RWPE1 (cell line): ENCODE measurements at places on chromosomes 6 and 20.

DNA sequence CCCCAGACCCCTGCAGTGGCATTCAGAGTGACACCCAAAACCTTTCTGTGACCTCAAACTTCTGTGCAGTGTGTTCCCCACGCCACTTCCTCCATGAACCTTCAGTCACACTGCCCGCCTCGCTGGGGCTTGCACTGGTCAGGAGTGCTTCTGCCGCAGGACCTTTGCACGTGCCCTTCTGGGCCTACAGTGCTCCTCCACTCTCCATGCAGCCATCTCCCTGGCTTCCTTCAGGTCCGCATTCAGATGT lies 27.1 kb downstream of the SYNJ2 start:
- no peak for DNase-seq

DNA sequence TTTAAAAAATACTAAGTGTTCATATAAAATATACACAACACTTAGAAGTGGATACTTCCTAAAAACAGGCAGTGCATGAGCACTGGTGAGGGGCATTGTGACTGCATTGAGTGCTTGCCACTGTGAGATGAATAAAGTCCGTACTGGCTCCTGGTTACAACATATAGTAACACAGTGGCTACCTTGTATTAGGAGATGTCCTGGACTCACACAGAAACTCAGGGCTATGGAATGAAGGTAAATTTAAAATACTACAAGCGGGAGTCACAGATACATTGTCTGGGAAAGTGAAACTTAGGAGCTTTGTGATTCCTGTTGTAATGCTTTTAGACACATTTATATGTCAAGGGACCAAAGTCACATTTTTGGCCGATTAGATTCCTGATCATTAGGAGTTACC lies 36.5 kb upstream of the HLA-G start:
- no peak for DNase-seq

DNA sequence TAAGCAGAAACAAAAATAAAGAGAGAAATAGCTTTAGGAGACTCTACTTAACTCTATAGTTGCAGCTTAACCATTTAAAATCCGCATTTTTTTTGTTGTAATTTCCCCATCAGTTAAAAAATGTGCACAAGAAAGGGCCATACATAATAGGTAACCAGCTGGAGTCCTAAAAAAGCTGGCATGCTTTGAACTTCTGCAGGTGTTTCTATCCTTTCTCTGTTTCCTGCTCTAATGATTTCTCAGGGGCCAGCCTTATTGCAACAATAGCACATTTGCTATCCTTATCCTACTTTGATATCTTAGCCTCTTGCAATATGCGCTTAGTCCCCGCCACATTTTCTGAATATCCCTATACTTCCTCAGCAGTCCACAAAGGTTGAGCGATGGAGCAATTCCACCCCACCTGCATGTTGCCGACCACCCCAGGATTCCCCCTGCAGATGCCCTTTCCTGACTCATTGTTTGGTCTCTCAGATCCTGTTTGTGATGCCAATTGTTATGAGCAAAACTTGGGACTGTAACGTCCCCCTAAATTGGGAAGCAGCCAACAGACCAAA lies 48.5 kb downstream of the TRIM27 start:
- no peak for DNase-seq

DNA sequence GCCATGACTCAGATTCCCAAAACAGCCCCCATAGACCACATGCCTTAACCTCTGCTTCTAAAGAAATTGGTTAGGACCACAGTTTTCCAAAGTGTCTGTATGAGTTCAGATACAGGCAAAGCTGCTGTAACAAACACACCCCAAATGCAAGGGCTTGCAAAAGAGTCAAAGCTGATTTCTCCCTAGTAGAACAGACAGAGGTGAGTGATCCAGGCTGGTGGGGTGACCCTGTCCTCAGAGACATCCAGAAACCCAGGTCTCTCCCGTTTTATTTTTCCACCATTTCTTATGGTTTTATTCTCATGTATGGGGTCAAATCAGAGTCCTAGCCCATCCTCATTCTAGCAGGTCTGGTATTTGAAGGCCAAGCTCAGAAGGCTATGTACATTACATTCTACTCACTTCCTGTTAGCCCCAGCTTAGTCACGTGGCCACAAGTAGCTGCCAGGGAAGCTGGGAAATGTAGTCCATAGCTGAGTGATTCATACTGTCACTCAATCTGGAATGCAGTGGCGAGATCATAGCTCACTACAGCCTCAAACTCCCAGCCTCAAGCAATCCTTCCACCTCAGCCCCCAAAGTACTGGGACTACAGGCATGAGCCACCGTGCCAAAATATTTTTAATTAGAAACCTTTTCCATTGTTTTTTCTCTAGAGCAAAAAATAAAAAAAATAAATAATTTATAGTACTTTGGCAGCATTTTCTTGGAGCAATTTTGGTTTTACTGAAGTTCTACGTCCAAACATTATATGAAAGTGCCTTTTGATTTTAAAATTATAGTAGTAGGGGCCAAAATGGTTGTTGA lies 175.2 kb downstream of the ZMYND8 start:
- peak; percentile 96 for DNase-seq

- no peak for DNase-seq
Measured at GRCh38 chr6:73017476-73017875, 207.8 kb downstream of the KHDC1L start.

DNA sequence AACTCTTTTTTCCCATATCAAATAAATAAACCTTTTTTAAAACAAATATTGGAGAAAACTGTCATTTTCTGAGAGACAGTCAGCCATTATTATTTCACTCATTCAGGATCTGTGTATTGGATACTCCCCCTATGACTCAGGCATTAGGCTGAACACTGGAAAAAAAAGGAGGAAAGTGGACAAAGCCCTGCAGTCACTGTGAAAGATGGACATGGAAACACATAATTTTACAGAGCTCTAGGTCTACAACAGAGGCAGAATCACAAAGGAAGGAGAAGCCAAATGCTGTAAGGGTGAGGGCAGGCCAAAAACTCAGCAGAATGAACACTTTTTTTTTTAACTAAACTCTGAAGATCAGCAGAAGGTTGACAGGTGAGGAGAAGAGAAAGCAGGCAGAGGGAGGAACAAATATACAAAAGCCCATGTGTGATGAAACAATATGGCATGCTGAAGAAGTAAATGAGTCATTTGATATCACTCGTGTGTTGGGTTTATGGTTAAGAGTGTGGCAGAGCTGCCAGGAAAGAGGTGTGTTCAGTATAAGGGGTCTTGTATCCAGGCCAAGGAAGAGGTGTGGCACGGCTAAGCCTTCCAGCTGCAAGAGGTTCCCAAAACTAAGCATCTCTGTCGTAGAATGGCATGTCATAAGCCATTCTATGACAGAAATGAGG lies 39.1 kb downstream of the EPB41L2 start:
- DNase-seq: peak; percentile 27

GRCh38 chr20:46708172-46708860 lies 1.1 kb upstream of the SLC2A10 start:
- no peak for DNase-seq

GRCh38 chr20:50070361-50070760 lies 42.6 kb downstream of the UBE2V1 start:
- no peak for DNase-seq

- DNase-seq: no peak
Measured at GRCh38 chr20:58959652-58960051, 21.4 kb upstream of the NELFCD start.

DNA sequence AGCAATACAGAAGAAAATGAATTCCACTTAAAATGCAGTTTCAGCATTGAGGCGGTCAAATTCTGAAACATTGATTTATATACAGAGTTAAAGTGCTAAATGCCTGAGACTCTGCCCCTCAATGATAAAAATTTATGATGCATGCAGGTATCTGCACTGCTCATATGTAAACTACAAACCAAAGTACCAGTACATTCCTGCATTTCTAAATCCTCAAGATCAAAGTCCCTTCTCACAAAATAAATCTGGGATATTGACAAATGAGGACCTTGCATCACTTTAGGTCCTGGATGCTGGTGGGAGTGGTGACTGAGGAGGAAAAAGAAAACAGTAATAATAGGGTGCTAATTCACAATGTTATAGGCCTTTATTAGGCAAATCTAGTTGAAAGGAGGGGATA lies 101.9 kb downstream of the FIG4 start:
- no peak for DNase-seq

GRCh38 chr6:116836606-116837342 lies 7.9 kb upstream of the GPRC6A start:
- no peak for DNase-seq

- no peak for DNase-seq
Measured at GRCh38 chr6:34052918-34053608, 92.8 kb downstream of the GRM4 start.

- peak; percentile 17 for DNase-seq
Measured at GRCh38 chr6:105753207-105753606, 332.9 kb upstream of the PRDM1 start.

DNA sequence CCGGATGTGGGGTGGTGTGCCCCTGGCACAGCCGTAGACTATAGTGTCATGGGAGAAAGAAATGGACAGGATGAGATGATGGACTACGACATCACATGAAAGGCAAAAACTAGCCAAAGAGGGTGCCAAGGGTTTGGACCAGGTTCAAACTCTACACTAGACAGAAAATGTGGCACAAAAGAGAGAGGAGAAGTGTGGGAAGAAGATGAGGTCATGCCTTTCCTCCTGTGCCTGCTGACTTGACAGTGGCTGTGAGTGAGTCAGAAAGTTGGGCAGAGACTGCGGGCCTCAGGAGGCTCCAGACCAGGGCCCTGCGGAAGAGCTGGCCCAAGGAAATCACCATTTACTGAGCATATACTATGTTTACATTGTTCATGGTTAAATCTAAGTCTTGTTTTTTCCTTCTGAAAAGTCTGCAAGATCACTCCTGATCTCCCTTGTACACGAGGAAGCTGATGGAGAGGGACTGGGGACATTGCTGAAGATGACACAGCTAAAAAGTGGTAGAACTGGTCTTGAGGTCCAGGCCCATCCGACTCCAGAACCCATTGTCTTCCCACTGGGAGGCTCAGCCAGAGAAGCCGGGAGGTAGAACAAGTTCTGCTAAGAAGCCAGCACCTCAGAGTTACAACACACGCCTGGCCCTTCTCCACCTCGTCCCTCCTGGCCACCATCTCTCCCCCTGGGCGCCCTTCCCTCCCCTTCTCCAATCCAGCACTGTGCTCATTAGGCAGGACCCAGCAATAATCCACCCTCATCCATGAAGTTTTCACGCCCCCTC lies 35.6 kb downstream of the CNKSR3 start:
- DNase-seq: peak; percentile 29

DNA sequence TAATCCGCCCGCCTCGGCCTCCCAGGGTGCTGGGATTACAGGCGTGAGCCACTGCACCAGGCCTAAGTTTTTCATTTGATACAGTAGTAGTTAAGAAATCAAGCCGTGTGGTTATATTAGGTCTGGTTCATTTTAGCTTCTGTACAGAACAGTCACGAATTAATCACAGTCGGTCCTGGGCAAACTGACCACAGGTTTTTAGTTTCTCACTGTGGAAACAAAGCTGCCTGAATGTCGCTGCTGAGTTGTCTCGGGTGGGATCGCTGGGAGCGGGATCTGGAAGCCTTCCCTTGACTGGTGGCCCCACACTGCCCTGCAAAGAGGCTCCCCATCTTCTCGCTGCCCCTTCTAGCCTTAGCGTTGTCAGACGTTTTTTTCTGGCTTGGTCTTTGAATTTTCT lies 18.6 kb downstream of the UCKL1 start:
- DNase-seq: no peak

DNA sequence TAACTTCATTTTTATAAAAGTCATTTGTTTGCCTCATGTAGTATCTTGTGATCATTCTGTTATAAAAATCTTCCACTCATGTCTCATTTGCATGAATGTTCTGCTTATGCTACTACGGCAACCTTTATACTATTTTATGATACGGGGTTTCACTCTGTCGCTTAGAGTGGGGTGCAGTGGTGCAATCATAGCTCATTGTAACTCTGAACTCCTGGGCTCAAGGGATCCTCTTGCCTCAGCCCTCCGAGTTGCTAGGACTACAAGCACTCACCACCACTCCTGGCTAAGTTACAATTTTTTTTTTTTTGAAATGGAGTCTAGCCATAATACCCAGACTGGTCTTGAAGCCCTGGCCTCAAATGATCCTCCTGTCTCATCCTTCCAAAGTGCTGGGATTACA lies 154.4 kb upstream of the PREP start:
- no peak for DNase-seq

- DNase-seq: no peak
Measured at GRCh38 chr6:30061858-30062458, 893 bp downstream of the POLR1H start.

GRCh38 chr20:61631751-61632150 lies 379.7 kb downstream of the CDH4 start:
- no peak for DNase-seq

GRCh38 chr20:47117773-47118172 lies 223.1 kb downstream of the EYA2 start:
- DNase-seq: no peak

GRCh38 chr6:119076576-119077390 lies 1.7 kb downstream of the FAM184A start:
- DNase-seq: no peak

- peak; percentile 55 for DNase-seq
Measured at GRCh38 chr6:106334646-106335448, 9.3 kb upstream of the ATG5 start.
